ENCODE measurements at places on chromosomes 1 and 21.

DNA sequence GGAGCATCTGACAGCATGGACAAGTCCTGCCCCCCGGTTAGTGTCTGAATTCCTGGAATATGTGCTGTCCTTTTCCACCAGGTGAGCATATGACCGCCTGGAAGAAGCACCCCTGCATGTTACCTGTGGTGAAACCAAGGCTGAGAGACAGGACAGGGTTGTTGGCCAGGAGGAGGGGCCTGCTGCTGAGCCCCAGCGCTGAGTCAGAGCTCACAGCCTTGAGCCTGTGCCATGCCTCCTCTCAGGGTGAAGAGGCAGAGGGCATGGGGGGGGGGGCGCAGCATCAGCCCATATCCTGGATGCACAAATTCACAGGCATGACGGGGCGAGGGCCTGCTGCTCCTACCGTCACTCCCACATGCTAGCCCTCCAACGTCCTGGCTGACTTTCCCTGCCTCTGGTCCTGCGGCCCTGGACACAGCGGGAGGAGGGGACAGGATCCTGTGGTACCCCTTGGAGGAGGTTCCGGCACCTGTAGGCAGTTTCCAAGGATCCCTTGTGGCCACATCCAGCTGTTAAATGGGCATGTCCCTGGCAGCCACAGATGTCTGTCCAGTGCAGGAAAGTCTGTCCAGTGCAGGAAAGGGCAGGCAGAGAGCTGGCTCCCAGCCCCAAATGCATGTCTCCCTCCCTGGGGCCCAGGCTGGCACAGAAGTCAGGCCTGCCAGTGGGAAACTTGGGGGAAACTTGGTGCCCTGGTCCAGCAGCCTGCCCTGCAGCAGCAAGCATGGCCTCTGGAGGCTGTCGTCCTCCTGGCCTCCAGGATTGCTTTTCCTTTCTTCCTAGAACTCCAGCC is 23.9 kb downstream of the TTC34 start:
- DNase-seq = no peak

DNA sequence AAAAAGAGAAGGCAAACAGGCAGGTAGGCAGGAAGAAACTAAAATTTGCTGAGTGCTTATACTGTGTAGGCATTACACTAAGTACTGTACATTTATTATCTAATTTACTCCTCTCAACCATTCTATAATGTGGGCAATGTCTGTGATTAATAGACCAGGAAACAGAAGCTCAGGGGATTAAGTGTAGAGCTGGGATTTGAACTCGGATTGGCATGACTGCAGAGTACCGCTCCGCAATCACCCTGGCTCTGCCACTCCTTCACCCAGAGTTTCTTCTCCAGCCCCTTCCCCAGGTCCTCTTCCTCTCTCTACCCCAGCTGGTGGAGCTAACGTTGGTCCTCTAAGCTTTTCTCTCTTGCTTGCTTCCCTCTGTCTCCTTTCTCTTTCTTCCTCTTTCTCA is 11.5 kb upstream of the S100A2 start:
- no peak for DNase-seq

DNA sequence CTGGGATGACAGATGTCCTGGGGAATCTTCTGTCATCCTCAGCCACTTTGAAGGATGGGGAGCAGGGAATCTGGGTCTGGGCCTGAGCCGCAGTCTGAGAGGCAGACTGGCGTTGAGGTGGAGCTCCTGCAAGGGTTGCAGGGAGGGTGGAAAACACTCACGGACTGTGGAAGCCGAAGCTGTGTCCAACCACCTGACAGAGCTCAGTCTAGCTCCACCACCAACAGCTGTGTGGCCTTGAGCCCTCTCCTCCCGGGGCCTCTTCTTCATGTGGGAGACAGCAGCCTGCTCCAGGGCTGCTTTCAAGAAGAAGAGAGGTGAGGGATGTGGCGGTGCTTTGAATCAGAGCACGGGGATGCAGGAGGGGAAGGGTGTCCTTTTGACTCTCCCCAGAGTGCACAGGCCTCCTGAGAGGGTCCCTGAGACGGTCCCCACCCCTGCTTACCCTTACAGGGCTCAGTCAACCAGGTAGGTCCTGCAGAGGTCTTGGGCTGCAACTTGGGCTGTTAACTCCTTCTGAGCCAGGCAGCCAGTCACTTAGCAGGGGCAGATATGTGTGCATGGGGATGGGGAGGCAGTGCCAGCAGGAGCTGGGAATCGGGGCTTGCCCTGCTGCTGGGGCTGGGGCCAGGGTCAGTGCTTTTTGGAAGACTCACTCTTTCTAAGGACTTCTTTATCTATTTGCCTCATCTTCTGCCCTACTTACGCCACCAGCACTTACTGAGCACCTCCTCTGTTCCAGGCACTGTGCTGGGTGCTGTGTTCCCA is 216.3 kb downstream of the PTPRU start:
- DNase-seq = no peak

GRCh38 chr1:50917138-50918137 is 42.6 kb downstream of the FAF1 start:
- DNase-seq = no peak

GRCh38 chr1:43352351-43352705 is 6.5 kb upstream of the CDC20 start:
- no peak for DNase-seq

DNA sequence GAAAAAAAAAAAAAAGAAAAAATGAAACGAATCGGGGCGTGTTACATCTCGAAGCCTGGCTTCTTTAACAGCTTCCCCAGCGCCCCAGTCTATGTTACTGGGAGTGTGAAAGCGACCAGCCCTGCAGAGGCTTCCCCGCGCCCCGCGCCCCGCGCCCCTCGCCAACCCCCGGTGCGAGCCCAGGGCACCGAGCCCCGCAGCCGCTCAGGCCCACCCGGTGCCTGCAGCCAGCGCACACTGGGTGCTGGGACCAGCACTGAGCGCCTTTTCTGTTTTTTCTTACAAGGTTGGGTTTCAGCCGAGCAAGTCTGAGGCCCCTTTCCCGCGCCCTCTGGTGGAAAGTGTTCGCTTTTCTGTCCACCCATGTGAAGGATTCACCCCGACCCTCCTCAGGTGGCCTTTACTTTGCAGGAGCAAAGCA is 42.1 kb upstream of the ZNF496 start:
- peak; percentile 55 for DNase-seq

DNA sequence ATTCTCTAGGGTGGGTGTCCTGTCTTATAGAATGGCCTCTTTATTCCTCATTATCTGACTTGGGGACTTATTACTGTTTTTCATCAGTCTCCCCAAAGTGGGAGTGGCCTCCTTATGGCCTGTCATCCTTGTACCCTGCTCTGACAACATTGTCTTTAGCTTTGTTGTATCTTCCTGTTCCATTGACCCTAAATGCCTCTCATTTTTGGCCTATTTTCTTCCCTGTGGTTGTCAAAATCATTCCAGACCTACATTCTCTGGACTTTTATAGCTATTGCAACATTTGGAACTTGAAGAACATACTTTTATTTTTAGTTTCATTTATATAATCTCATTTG is 9.7 kb downstream of the SFT2D2 start:
- no peak for DNase-seq

- DNase-seq = peak; percentile 46
These were observed 12.4 kb upstream of the ADGRB2 start for GRCh38 chr1:31776516-31776915.

DNA sequence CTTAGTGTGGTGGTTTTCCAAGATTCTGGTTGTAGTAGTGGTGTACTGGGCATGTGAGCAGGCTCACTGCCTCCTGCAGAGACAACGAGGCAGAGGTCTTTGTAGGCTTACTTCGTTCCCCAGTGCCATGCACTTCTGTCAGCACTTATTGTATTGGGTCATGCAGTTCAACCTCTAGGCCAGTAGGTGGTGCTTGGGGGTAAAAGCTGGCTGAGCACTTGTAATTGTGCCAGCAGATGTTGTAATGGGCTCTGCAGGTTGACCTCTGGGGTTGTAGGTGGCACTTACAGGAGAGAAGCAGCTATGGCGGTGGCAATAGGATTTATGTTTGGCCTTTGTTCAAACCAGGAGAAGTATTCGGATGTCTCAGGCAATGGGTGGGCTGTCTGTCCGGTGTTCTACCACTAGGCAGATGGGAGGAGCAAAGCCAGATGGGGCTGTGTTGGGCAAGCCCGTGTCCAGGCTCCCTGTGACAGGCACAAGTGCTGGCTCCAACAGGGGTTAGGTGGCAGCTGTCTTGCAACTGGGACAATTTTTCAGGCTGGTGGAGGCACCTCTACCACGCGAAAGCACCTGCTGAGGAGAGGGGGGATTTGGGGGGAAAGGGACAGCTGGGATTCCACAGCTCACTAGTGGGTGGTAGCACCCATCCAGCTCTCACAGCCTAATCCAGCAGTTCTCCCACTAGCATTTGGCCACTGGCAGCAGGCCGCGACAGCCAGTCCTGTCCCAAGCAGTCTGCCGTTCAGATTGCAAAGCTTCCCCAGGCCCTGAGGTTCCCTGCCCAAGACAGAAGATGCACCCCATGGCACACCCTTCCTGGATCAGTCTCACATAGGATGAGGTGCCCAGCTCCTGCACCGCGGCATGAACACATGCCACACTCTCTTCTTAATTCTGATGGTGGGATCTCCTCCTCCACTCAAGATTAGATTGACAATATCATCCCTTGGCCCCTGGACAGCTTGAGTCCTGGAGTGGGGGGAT is 274.5 kb downstream of the CTH start:
- DNase-seq = peak; percentile 43

DNA sequence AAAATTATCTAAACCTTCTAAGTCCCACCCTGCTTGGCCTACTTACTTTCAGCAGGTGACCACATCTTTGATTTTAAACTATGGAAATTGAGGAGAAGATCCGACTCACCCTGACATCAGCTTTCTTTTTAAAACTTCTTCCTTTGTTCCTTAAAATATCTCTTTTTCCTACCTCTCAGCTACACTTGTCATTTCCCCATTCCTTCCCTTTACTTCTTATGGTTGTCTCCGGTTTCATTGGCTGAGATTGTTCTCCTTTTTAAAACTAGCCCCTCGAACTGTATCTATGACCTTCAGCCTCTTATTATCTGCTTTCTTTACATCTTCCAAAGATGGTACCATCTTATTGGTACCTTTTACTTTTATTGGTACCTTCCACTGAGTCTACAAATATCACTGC is 87.8 kb upstream of the NRIP1 start:
- DNase-seq = no peak

DNA sequence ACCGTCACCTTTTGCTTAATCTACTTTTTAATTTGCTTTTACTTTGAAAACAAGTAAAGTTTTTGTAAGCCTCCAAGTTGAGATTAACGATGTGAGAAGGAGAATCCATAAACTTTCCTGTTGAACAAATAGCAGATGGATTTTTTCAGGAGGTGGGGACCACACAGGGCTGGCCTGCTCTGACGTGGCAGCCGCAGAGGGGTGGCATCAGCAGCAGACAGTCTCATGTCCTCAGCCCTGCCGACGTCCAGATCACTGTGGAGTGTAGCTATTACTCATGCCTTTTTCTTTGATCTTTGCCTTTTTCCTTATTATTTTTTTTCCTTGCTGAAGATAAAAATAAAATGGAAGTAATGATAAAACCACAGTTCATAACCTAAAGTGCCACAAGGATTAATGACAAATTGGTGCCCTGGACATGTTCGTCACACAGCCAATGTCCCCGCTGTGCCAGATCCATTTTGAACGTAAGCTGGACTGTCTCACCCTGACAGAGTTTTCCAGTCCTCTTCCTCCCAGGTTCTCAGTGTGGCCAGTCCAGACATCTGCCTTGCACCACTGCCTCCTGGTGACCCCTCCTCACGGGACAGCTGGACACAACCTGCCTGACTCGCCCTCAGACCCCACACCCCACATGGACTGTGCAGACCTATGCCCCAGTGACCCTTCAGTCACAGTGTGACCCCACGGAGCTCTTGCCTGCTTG is 15.4 kb upstream of the ZBTB21 start:
- no peak for DNase-seq

DNA sequence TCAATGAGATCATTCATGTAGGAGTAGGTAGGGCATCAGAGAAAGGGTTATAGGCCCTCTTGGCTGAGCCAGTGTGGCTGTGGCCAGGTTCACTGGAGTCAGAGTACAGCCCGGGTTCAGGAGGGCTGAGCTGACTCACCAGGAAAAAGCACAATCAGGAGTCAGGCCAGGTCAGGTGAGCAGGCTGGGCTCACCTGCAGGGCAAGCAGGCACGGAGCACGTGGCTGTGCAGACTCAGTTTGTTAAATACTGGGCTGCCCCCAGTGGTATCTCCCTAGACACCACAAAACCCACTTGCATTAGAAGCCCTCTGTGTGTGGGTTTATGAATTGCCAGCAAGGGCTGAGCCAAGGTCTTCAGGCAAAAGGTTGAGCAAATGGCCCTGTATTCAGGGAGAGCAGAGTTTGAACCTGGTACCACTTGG is 122.1 kb upstream of the SERBP1 start:
- DNase-seq = no peak

DNA sequence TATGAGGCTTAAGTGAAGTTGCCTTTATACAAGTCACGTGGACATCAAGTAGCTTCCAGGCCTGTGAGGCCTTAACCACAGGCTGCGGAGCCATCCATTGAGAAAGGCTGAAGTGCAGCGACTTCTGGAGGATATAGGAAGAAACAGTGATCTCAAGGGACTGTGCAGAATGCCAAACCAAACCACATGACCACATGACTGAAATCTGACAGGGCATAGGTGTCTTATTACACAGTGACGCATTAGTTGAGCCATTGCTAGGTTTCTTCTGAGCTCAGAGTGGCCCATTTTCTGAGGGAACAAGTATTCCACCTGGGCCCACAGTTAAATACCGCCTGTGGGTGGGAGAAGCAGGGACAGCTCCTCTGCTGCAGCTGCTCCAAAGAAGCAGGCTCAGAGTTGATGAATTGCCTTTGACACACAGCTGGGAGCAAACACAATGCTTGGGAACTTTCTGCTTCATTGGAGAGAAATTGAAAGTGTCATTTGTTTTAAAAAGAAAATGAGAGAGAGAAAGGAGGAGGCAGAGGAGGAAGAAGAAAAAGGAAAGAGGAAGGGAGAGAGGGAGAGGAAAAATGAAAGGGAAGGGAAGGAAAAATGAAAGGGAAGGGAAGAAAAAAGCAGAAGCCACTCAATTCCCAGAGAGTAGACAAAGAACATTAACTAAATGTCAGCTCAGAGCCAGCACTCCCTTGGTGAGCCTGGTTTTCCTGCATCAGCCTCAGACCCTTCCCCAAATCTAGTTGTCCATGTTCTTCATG is 94.4 kb downstream of the COLGALT2 start:
- peak; percentile 93 for DNase-seq

DNA sequence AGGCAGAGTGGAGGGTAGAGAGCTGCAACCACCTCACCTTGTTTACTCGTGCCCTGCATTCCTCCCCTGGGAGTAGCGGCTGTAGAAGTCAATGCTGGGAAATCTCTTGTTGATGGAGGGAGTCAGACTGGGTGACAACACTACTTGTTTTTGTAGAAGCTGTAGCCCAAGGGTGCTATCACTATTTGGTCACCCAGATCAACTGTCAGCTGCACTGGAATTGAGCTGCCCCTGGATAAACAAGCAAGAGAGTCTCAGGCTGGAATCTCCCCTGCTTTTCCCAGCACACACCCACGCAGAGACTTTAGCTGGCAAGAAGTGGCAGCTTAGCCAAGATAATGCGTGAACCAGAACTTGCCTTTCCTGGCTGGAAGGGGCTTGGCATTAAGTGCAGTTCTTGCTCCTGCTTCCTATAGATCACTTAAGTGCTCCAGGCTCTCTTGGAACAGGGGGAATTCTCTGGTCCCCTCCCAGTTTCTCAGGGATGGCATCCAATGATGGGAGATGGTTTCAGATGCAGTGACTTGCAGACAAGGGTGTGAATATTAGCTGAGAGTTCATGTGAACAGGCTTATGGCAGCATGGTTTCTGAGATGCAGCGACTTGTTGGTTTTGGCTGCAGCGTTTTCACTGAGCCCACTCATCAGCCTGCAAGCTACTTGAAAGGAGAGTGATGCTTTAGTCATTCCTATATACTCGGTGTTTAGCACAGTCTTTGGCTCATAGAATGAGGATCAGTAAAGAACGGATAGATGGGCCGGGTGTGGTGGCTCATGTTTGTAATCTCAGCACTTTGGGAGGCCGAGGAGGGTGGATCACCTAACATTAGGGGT is 16.8 kb downstream of the ATP2B4 start:
- no peak for DNase-seq
